ENCODE measurements at places on chromosomes 16 and 17.

- no peak for DNase-seq
These were observed 138.4 kb downstream of the PHKB start for GRCh38 chr16:47599512-47599911.

GRCh38 chr16:67562918-67563707, 787 bp downstream of the CTCF start:
- no peak for DNase-seq

DNA sequence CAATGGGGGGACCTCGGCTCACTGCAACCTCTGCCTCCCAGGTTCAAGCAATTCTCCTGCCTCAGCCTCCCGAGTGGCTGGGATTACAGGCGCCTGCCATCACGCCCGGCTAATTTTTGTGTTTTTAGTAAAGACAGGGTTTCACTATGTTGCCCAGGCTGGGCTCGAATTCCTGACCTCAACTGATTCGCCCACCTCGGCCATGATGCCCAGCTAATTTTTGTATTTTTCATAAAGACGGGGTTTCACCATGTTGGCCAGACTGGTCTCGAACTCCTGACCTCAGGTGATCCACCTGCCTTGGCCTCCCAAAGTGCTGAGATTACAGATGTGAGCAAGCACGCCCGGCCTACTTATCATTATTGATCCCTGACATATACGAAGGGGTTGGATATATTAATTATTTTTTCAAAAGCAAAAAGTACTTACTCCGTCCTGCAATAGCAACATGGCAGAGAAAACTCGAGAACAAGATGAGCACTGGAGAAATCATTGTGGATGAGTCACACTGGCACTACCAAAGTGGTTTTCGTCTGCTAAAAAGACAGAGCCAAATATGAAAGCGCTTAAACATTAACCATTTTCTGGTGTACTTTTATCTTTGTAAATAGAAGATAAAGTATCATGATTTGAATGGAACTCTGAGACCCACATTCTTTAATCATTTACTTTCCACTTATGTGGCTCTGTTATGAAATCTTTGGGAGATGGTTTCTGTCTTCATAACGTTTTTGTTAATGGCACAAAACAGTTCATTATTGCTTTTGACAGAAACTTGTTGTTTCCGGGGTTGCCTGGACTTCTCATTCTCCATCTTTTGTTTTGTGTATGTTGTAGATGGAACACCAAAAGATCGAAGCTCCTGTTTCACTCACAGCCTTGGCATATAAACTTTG, at the start of gene APOH:
TSS of gene APOH (minus strand) at position 529 of the 896 bp plus-strand sequence. CDS start at position 493, 36 bp downstream.
- no peak for DNase-seq

GRCh38 chr17:68238871-68239253, 9.0 kb upstream of the AMZ2 start:
- DNase-seq, result no peak

- no peak for DNase-seq
These were observed 9.8 kb downstream of the IL34 start for GRCh38 chr16:70656065-70656711.

DNA sequence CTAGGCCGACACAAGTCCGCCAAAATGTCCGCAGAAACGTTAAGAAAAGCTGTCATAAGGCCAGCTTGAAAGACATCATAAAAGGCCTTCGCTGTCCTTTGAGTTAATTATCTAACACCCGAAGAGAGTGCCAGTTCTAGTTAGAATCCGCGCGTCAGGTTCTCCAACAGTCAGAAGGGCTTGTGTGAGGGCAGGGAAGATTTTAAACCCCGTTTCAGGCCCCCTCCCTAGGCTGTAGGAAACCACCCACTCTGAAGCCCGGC, 729 bp upstream of the CLTC start:
- no peak for DNase-seq

GRCh38 chr17:27939474-27940465, 46.6 kb upstream of the LYRM9 start:
- no peak for DNase-seq

DNA sequence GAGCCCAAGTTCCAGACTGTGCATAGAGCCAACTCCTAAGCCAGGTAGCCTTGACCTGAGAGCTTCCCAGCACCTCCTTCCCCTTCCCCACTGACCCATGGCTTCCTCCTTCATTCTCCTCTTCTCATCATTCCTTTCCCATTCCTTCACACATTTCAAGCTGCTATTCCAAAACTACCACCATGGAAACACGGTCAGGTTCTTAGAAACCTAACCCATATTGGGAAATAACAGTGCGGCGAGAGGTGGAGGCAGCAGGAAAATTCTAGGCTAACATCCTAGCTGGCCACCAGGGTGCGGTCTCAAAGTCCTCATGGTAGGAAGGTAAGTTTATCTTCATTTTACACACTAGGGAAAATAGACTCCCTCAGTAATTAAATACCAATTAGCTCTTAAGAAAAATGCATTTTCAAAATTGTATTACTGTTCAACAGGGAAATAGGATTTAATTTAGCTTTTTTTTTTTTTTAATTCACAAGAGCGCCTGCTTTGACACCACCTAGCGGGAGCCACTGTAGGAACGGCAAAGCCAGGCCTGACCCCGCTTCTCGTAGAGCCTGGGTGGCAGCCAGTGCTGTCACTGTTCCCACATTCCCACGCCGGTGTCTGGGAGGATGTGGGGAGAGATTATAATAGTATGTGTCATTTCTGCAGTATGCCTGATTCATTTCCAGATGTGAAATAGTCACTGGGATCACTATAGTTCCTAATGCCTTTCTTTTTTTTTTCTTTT, 14.0 kb upstream of the SPHK1 start:
- DNase-seq, result no peak

DNA sequence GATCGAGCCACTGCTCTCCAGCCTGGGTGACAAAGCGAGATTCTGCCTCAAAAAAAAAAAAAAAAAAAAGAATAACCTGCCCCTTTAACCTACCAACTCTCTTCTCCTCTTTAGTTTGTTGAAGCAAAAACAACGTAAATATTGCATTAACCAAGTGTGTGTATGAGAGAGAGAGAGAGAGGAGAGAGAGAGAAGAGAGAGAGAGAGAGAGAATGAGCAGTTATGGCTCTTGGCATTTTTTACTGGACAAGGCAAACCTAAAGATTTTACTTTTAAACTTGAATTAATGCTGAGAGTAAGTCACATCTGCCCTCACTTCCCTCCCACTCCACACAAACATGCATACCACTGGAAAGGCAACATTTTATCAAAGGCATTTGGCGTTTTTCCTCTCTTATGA, 3.0 kb upstream of the SLFN5 start:
- DNase-seq, result no peak

DNA sequence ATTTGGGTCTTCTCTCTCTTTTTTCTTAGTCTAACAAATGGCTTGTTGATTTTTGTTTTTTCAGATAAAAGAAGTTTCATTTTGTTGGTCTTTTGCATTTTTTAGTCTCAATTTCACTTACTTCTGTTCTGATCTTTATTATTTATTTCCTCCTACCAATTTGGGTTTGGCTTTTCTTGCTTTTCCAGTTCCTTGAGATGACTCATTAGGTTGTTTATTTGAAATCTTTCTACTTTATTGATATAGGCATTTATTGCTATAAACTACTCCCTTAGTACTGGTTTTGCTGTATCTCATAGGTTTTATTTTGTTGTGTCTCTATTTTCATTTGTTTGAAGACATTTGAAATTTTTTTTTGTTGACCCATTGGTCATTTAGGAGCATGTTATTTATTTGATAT, 152.2 kb upstream of the MPHOSPH6 start:
- DNase-seq, result no peak

DNA sequence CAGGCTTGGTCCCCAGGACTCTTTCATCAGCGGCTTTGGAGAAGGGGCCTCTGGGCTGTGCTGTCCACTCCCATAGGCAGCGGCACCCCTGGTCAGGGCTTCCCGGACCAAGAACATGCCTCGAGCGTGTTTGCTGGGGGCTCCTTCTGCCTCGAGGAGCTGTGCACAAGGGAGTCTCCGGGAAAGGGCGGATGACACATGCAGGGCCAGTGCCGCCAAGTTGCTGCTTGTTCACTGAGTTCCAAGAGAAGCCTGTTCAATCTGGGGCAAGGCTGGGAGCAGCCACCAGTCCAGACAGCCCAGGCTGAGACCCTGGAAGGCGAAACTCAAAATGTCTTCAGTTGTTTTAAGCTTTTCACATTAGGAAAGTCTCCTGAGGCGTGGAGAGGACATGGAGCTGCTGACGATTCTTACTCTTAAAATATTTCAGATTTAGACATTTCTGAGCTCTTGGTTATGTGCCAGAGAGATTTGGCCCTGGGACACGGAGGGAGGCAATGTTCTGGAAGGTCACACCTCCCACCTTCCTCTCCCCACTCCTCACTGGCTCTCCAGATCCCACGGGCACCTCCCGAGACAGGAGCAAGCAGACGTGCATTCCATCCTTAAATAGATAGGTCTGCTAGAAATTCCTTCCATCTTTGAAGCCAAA, 84.5 kb upstream of the ZNF469 start:
- DNase-seq, result no peak

DNA sequence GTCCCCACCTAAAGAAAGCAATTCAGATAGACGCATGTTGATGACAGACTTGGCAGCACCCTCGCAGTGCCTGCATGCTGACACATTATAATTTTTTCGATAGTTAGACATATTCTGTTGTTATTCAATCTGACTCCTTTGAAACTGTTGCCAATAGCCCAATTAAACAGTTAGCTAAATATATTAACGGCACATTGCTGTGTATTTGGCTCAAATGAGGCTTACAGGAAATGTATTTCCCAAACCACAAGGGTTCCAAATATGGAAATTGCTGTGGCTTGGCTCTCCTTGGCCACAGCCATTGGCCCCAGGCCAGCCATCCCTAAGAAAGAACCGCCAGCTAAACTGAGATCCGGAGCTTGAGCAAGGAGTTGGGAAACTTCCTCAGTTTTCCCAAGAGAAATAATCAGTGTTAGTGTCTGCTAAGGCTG, 31.1 kb downstream of the C16orf82 start:
- DNase-seq, result no peak

- DNase-seq, result no peak
These were observed 5.0 kb upstream of the STH start for GRCh38 chr17:45993962-45994627.

Data from activated CD8-positive, alpha-beta memory T cell treated with anti-CD3 and anti-CD28 coated beads for 48 hours (primary cell).